Stimulated activated CD4-positive, alpha-beta T cell treated with anti-CD3 and anti-CD28 coated beads, TNF-alpha, amount 100 ng/mL, for 1 hour (primary cell): ENCODE measurements at places on chromosomes 7 and 10.

DNA sequence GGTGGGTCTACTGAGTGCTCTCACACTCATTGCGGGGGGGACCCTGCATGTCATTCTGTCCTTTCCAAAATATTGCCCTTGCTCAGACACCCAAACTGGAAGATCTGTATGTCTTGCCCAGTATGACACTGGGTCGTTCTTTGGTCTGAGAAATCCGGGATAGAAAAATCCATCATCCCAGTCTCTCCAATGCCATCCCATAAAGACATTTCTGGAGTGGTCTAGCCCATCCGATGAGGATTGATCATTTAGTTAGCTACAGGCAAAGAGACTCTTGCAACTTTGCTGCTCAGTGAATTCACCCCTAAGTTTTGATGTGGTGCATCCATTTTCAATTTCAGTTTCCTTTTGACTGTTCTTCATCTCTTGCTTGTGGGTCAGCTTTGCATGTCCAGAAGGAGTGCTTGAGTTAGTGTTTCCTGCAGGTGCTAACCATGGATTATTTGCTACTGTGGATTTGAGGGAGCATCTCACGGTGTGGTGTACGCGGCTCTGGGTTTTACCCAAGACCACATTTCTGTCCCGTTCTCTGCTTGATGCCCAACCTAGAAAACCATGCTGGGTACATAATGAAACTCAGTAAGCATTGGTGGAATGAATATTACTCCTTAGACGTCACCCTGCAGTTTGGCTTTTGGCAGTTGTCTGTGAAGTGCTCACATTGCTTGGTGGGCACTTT lies 247.0 kb upstream of the MKI67 start:
- DNase-seq = no peak

- DNase-seq = no peak
These were observed 476 bp upstream of the ZFYVE27 start for GRCh38 chr10:97736403-97736901.

DNA sequence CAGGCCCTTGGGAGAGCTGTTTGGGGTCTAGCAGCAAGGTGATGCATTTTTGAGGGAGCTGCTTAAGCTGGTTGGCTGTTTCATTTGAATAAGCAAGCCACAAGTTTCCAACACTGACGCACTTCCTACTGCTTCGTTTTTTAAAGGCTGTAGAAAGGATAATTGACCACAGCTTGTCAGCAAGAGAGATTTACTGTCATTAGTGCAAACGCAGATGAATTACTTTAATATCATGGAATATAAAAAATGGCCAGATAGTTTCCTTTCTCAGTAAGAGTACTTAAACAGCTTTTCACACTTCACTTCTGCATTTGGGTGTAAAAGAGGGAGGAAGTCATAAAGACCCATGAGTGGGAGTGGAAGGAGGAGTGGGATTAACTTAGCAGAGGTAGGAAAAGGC lies 61.5 kb downstream of the FZD1 start:
- DNase-seq = no peak

- DNase-seq = no peak
These were observed 18.0 kb downstream of the GRID1 start for GRCh38 chr10:86348321-86349210.

GRCh38 chr10:43308986-43309385 lies 42.1 kb upstream of the RASGEF1A start:
- DNase-seq = no peak

- no peak for DNase-seq
These were observed 41.2 kb upstream of the PTPRZ1 start for GRCh38 chr7:121831801-121832200.

DNA sequence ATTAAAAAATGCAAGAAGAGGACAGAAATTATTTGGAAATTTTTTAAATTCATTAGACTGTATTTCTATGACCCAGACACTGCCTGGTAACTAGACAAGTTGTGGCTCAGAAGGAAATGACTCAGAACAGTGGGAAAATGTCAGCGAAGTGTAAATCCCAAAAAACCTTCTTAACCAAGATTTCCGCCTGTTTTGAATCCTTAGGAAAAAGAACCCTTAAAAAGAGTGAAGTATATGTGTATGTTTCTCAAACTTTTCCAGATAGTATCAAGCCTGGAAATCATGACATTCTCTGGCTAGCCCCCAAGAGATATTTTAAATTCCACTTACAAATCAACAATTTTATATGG lies 42.7 kb upstream of the PLXNA4 start:
- no peak for DNase-seq

DNA sequence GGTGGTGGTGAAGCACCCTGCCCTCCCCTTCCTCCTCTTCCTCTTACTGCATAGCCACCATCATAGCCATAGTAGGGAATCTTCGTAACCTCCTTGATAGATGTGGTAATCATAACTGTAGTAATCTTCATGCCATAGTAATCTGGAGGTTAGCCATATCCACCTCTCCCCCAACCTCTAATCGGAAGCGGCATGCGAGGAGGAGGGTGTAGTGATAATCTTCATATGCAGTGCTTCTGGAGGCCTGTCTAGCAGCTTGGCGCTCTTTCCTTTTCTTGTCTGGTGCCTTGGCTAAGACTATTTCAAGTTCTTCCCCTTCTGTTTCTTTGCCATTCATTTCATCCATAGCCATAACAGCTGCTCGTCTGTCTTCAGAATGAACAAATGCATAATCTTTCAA lies 90.9 kb downstream of the MLLT10 start:
- no peak for DNase-seq

DNA sequence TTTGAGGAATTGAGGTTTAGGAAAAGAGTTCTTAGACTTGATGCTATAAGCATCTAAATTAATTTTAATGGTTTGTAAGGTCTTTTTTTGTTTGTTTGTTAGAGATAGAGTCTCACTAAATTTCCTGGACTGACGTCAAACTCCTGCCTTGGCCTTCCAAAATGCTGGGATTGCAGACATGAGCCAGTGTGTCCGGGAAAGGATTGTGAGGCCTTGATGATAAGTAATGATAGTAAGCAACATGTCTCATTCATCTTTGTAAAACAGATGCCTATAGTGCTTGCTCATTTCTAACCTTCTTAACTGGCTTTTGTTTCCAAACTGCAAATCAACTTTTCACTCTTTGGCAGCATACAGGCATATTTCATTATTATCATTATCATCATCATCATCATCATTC lies 176.0 kb upstream of the KCND2 start:
- no peak for DNase-seq

DNA sequence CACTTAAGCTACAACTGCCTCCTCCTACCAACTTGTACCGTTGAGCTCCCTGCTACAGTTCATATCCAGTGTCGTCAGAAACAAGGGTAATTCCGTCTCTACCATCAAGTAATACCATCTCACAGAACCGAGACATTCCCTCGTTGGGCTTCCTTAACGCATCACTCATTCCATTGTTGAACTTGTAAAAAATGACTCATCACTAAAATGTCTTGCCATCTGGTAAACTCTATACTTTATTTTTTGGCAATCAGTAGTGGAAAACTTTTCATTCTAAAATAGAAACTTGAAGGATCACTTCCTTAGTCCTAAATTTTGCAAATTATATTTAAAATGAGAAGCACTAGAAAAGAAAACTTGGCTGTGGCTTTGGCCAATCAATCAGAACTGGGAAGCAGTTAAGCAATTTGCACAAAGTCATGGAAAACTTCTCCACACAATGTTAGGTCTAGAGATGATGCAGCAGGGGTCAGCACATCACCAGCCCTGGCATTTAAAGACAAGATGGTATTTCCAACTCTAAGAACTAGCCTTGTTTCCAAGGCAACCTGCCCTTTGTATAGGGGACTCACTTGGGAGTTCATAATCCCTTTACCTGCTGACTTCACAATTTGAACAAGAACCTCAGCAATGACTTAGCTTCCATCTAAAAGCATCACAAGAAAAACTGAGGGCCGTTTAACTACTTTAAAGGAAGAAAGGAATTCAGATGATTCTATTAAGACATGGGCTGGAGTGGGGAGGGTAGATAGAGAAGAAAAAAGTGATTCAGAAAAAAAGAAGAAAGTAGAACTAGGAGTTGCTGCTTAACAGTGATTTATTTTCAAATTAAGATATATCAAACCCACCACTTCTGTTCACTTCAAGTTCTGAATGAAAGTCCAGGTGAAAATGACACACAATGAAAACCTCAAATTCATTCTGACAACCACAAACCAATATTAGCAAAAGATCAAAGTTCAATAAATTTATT lies 288.1 kb downstream of the PARD3 start:
- DNase-seq = no peak

DNA sequence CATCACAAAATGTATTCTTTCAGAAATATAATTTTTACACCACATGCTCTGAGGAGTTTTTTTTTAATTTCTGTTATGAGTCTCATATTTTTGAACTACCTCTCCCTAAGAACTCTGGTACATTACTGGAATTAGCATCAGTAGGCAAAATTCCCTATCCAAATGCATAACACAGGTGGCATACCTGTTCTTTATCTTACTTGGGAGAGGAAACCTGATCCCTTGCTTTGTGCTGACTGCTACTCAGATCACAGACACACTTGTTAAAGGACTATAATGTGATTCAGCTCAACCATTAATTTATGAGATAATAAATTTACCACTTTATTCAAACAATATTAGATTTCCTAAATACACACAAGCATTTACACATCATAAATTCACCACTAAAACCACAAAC lies 617.2 kb downstream of the GRM8 start:
- DNase-seq = no peak

- no peak for DNase-seq
These were observed 69.9 kb upstream of the FGL2 start for GRCh38 chr7:77269360-77270093.

GRCh38 chr7:87341441-87341840 lies 4.0 kb upstream of the CROT start:
- DNase-seq = no peak

DNA sequence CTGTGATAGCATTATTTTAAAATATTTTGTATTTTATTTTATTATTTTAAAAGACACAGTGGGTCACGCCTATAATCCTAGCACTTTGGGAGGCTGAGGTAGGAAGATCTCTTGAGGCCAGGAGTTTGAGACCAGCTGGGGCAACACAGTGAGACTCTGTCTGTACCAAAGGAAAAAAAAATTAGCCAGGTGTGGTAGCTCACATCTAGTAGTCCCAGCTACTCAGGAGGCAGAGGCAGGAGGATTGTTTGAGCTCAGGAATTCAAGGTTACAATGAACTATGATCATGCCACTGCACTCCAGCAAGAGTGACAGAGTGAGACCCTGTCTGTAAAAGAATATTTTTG lies 37.1 kb downstream of the FBXL13 start:
- no peak for DNase-seq
